CD8-positive, alpha-beta memory T cell (primary cell): ENCODE measurements at places on chromosomes 4 and X. TPM values are rescaled to one million over a fixed set of nuclear protein-coding genes. Genes with fewer than 3 reads are reported as not detected.

DNA sequence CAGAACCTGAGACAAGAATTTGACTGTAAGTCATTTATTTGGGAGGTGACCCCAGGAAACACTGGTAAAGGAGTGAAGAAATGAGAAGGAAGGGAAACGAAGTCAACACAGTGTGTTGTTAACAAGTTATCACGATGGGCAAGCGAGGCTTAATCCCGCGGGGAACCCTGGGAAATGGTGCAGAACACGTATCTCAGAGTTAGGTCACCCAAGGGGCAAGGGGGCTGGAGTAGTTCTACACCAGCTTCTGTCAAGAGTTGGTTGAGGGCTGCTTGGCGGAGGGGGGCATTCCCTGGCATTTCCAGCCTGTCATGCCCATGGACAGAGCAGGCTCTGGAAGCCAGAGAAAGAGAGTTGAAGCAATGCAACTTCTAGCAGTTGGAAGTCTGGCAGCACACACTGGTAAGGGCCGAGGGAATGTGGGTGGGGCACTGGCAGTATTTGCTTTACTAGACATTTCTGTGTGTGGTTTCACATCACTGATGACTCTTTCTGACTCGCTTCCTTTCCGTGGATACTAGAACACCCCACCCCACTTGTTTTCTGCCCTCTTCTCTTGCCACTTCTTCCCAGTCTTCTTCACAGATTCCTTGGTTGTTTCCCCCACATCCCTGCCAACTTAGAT lies 52.2 kb upstream of the ADGRG2 start:
- H3K4me3 ChIP-seq, result no peak overlapping the region
- no peak for DNase-seq
- no peaks in the 10 kb centered on the region for H3K4me1 ChIP-seq
- H3K27ac ChIP-seq, result no peak overlapping the region

- DNase-seq, result no peak
- H3K4me1 ChIP-seq, result no peaks in the 10 kb centered on the region
- no peaks in the 10 kb centered on the region for H3K27me3 ChIP-seq
- no peak overlapping the region for H3K4me3 ChIP-seq
- H3K27ac ChIP-seq, result no peak overlapping the region
Measured at GRCh38 chr4:173556398-173557131, 26.5 kb upstream of the HAND2 start.

- no peak overlapping the region for H3K4me3 ChIP-seq
- H3K27me3 ChIP-seq, result no peaks in the 10 kb centered on the region
- no peaks in the 10 kb centered on the region for H3K4me1 ChIP-seq
- no peak for DNase-seq
- no peaks in the 10 kb centered on the region for H3K36me3 ChIP-seq
Measured at GRCh38 chr4:114078636-114079035, 99.2 kb upstream of the ARSJ start.

GRCh38 chr4:145840801-145841200 lies 97.8 kb downstream of the ZNF827 start:
- no peak overlapping the region for H3K4me3 ChIP-seq
- H3K27ac ChIP-seq, result no peak overlapping the region
- no peaks in the 10 kb centered on the region for H3K4me1 ChIP-seq
- H3K27me3 ChIP-seq, result no peaks in the 10 kb centered on the region

DNA sequence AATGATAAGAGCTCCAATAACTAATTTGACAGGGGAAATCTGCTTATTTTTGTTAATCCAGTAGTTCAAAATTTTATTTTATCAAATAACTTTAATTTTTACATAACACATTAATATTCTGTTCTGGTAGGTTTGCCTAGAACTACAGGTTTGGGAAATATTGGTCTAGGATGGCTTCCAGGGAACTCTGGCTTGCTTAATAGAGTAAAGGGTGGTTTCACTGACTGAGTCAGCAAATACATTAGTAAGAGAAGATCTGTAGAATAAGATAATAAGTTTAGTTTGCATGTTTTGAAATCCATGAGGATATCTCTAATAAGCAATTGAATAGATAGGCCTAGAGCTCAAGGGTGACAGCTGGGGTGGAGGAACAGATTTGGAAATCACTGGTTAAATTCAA lies 500.7 kb downstream of the ZNF674 start:
- no peak for DNase-seq
- H3K36me3 ChIP-seq, result no peaks in the 10 kb centered on the region
- H3K4me1 ChIP-seq, result no peaks in the 10 kb centered on the region
- H3K27me3 ChIP-seq, result no peaks in the 10 kb centered on the region

GRCh38 chrX:154459832-154460231 lies 1.8 kb downstream of the PLXNA3 start:
- no peaks in the 10 kb centered on the region for H3K27me3 ChIP-seq
- no peak overlapping the region for H3K4me3 ChIP-seq
- no peak overlapping the region for H3K27ac ChIP-seq

- no peaks in the 10 kb centered on the region for H3K4me1 ChIP-seq
- H3K27me3 ChIP-seq, result no peaks in the 10 kb centered on the region
- no peak overlapping the region for H3K27ac ChIP-seq
- H3K4me3 ChIP-seq, result no peak overlapping the region
Measured at GRCh38 chr4:64130907-64131306, 278.3 kb downstream of the TECRL start.

- no peak overlapping the region for H3K27ac ChIP-seq
- H3K36me3 ChIP-seq, result no peaks in the 10 kb centered on the region
- DNase-seq, result no peak
Measured at GRCh38 chrX:41621222-41621723, 67.5 kb upstream of the GPR34 start.

DNA sequence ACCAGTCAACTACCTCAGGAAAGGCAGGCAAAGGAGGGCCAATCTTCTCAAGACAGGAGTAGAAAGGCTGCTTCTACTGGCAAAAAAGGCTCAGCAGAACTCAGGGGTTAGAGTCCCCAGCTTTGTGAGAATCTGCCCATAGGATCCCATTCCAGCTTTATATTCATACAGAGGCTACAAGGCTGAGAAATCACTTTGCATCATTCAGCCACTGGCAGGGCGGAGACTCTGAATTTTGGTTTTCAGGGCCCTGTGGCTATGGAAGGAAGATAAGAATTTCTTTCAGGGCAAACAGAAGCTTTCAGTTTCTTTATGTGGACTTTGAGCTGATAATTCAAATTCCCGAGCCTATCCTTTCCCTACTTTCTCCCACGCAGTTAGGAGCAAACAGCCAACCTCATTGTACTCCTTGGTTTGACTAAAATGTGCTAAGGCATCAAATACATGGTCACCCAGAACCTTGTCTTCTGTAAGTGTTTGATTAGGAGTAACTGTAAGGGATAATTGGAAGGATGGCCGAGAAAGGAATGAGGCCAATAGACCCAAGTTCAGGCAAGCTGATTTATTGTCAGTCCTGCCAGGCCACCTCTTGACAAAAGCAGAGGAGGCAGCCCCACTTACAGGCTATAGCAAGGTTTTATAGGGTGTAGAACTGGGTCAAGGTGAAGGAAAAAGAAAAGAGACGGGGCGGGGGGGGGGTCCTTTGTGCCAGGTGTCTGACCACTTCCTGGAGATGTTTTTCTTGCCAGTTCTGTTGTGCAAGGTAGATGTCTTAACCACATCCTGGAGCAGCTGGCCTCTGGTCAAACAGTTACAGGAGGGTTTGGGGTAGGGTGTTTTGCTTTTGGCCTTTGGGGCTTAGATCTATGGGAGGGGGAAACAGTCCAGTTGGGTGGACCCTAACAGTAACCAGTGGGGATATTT lies 165.3 kb upstream of the PPP1R2C start:
- peak overlapping the region; percentile 51 for H3K27ac ChIP-seq
- DNase-seq, result peak; percentile 68
- no peaks in the 10 kb centered on the region for H3K36me3 ChIP-seq
- H3K4me1 ChIP-seq, result peaks cover 91% of the 10 kb centered on the region
- H3K4me3 ChIP-seq, result no peak overlapping the region

DNA sequence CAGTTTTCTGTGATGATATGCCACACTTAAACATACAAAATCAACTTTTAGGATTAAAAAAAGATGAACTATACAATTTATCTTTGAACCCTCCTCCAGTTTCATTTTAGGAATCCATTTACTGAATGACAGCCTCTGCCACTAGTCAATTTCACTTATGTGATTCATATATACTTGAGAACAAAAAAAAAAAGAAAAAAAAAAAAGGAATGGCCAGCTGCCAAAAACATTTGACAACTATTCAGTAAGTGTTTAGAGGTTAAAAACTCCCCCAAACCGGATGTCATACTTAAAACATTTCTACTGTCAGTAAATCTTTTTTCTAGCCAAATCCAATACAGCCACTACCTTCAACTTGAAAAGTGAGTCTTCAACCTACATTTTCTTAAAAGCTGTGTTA lies 266.7 kb upstream of the MAGEB2 start:
- no peaks in the 10 kb centered on the region for H3K36me3 ChIP-seq
- DNase-seq, result no peak
- H3K4me3 ChIP-seq, result no peak overlapping the region
- H3K27me3 ChIP-seq, result no peaks in the 10 kb centered on the region
- H3K27ac ChIP-seq, result no peak overlapping the region
- no peaks in the 10 kb centered on the region for H3K4me1 ChIP-seq

DNA sequence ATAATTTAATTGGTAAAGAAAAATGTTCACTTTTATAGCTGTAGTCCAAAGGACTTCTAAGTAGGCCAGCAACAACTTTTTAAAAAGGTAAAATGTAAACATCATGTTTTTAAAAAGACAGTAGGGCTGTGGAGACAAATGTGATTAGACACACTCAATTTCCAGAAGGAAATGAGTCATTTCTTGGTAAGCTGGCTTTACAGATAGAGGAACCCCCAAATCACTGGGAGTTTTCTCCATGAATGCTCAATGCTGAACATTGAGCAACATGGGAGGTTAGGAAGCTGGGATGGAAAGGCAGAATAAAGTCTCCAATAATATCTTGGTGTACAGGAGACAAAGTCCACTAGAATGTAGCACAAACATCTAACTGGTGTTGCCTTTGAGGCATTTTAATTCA lies 121.3 kb downstream of the NWD2 start:
- no peak overlapping the region for H3K27ac ChIP-seq
- H3K27me3 ChIP-seq, result no peaks in the 10 kb centered on the region
- no peak for DNase-seq
- H3K36me3 ChIP-seq, result no peaks in the 10 kb centered on the region
- H3K4me3 ChIP-seq, result no peak overlapping the region

GRCh38 chr4:94995684-94996394 lies 238.1 kb downstream of the BMPR1B start:
- H3K27me3 ChIP-seq, result no peaks in the 10 kb centered on the region
- H3K4me3 ChIP-seq, result no peak overlapping the region
- H3K27ac ChIP-seq, result no peak overlapping the region
- no peaks in the 10 kb centered on the region for H3K36me3 ChIP-seq

GRCh38 chrX:103250977-103251376 lies 4.0 kb downstream of the TCEAL8 start:
- no peak overlapping the region for H3K27ac ChIP-seq
- DNase-seq, result no peak
- no peaks in the 10 kb centered on the region for H3K36me3 ChIP-seq
- H3K4me1 ChIP-seq, result peaks cover 6% of the 10 kb centered on the region

DNA sequence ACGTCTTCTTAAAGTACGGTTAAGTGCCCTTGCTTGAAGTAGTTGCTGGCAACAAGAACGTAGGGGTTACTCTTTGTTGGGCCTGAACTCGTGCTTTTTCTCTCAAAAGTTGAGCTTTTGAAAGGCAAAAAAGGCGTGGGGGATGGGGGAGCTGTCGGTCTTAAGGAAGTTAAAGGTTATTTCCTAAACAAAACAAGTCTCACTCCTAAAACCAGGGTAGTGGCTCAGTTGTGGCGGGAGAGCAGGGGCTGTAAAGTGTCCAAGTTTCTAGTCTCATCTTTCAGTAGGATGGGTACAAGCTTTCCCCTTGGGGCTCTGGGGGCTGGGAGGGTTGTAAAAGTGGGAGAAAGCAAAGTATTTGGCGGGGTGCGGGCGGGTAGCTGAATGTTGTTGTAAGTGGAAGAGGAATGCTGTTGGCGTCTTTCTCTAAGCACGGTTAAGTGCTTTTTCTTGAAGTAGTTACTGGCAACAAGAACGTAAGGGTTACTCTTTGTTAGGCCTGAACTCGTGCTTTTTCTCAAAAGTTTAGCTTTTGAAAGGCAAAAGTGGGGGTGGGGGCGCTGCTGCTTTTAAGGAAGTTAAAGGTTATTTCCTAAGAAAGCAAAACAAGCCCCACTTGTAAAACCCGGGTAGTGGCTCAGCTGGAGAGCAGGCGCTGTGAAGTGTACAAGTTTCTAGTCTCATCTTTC lies 904 bp upstream of the WDR1 start:
- DNase-seq, result peak; percentile 71
- H3K27me3 ChIP-seq, result no peaks in the 10 kb centered on the region
- H3K4me1 ChIP-seq, result peaks cover 77% of the 10 kb centered on the region
- H3K27ac ChIP-seq, result peak overlapping the region; percentile 90
- H3K36me3 ChIP-seq, result peaks cover 31% of the 10 kb centered on the region

DNA sequence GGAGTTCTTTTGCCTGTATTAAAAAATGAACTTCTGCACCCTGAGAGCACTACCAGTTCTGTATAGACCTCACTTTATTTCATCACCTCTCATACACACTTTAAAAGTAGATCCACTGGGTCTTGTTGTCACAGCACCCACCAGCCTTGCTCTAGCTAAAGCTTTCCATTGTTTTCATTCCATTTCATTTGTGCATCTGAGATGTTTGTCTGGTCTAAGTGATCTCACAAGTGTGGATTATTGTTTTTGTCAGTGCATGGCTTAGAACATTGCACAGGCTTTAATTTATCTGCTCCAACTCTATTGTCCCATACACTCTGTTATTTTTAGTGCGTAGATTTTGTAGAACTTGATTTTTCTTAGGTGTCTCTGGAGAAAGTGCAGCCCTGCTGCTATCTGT lies 1157.5 kb upstream of the PABPC4L start:
- no peak for DNase-seq
- no peaks in the 10 kb centered on the region for H3K36me3 ChIP-seq
- H3K27ac ChIP-seq, result no peak overlapping the region
- no peaks in the 10 kb centered on the region for H3K27me3 ChIP-seq
- no peaks in the 10 kb centered on the region for H3K4me1 ChIP-seq
- no peak overlapping the region for H3K4me3 ChIP-seq

DNA sequence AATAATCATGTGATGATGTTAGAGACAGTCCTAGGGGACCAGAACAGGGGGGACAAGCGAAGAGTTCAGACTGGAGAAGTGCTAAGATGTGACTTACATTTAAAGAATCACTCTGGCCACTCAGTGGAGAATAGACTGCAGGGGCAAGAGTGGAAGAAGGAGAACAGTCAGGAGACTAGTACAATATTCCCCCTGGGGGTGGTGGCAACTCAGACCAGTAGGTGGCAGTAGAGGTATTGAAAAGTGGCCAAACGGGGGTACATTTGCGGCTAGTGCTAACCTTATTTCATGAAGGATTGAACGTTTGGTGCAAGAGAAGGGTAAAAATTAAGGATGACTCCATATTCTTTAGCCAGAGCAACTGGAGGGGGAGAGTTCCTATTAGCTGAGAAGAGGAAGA lies 2.7 kb upstream of the BMX start:
- H3K4me3 ChIP-seq, result no peak overlapping the region
- H3K27ac ChIP-seq, result no peak overlapping the region
- no peaks in the 10 kb centered on the region for H3K4me1 ChIP-seq
- no peaks in the 10 kb centered on the region for H3K27me3 ChIP-seq
- DNase-seq, result peak; percentile 36

Gene TMPRSS11A
- not detected for polyA plus RNA-seq

Gene FGB
- polyA plus RNA-seq, result not detected

Gene IQCM
- polyA plus RNA-seq, result not detected

Gene CDX4
- polyA plus RNA-seq, result not detected

Gene NRK
- polyA plus RNA-seq, result not detected

Gene GPM6B
- polyA plus RNA-seq, result 0.30 TPM

Gene PDZD4
- 2.1 TPM for polyA plus RNA-seq

Gene XG
- polyA plus RNA-seq, result not detected

Gene CPZ
- not detected for polyA plus RNA-seq

Gene NDUFC1
- 146 TPM for polyA plus RNA-seq

Gene LAMP2
- 74.3 TPM for polyA plus RNA-seq

Gene ADH7
- not detected for polyA plus RNA-seq

Gene SOD3
- polyA plus RNA-seq, result not detected

Gene LDB2
- not detected for polyA plus RNA-seq

Gene DCK
- 90.8 TPM for polyA plus RNA-seq
